ENCODE measurements at places on chromosomes 4 and X. TPM values are rescaled to one million over a fixed set of nuclear protein-coding genes. Genes with fewer than 3 reads are reported as not detected.
A peak's percentile ranks its signal among the peaks of the same experiment; 100 is the strongest.

GRCh38 chr4:141497627-141498026, 138.8 kb upstream of the IL15 start:
- H3K27me3 ChIP-seq = no peaks in the 10 kb centered on the region
- no peaks in the 10 kb centered on the region for H3K36me3 ChIP-seq
- H3K4me3 ChIP-seq = no peak overlapping the region
- no peak for DNase-seq
- no peak overlapping the region for H3K27ac ChIP-seq

DNA sequence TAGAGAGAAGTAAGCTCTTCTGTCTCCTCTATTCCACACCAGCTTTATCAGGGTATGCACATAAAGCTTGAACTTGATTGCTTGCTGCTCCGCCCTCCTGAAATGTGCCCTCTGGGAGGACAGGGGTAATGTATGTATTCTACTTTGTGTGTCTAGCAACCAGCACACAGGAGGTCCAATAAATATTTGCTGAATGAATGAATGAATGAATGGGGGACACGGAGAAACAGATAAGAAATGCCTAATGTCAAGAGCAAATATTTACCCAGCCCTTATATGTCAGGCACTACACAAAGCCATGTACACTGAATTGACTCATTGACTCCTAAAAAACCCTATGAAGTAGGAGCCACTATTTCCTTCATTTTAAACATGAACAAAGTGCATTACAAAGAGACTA, 2.3 kb upstream of the MSL3 start:
- H3K4me3 ChIP-seq = no peak overlapping the region
- peaks cover 19% of the 10 kb centered on the region for H3K4me1 ChIP-seq

- DNase-seq = no peak
- no peaks in the 10 kb centered on the region for H3K36me3 ChIP-seq
- H3K4me1 ChIP-seq = no peaks in the 10 kb centered on the region
- H3K27ac ChIP-seq = no peak overlapping the region
Measured at GRCh38 chr4:162245051-162245450, 81.3 kb upstream of the FSTL5 start.

DNA sequence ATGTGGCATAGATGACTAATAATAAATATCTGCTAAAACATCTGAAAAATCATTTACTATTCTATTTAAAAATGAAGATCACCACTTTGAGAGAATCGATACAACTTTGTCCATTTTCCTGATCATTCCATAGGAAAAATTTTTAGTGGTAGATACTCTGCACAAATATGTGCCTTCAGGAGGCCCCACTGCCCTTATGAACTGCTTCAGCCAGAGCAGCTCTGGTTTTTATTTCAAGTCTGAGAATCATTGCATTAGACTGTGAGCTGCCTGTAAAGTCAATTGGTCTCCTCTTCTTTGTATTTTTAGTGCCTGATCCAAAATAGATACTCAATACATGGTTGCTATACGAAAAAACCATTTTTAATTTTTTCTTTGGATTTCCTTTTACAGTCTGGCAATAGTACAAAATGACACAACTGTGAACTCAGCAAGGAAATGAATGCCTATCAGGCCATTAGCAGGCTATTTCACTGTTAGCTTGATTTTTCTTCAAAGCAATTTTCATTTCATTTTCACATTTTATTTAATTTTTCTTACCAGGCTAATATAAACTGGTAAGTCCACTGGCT, 69.1 kb downstream of the SHISA3 start:
- H3K36me3 ChIP-seq = peaks cover 35% of the 10 kb centered on the region
- H3K4me3 ChIP-seq = no peak overlapping the region
- no peak overlapping the region for H3K27ac ChIP-seq
- no peak for DNase-seq

DNA sequence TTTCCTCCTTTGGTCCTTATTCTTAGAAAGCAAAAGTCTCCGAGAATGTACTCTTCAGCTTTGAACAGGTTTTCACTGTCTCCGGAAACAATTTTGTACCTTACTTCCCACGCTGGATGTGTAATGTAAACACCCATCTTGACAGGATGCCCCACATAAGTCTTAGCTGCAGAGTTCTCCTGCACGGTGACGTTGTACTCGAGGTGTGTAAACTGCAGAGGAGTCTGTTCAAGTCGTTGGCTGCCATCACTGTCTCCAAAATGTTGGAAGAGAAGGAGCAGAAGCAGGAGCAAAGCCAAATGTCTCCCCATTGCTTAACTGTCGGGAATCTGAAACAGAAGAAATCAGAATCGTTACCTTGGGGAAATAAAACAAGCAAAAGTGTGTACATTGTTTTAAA, 14.1 kb downstream of the FAT1 start:
- no peak overlapping the region for H3K4me3 ChIP-seq
- H3K4me1 ChIP-seq = peaks cover 95% of the 10 kb centered on the region
- H3K36me3 ChIP-seq = peaks cover 24% of the 10 kb centered on the region
- no peaks in the 10 kb centered on the region for H3K27me3 ChIP-seq
- H3K27ac ChIP-seq = peak overlapping the region; percentile 61
- DNase-seq = no peak

DNA sequence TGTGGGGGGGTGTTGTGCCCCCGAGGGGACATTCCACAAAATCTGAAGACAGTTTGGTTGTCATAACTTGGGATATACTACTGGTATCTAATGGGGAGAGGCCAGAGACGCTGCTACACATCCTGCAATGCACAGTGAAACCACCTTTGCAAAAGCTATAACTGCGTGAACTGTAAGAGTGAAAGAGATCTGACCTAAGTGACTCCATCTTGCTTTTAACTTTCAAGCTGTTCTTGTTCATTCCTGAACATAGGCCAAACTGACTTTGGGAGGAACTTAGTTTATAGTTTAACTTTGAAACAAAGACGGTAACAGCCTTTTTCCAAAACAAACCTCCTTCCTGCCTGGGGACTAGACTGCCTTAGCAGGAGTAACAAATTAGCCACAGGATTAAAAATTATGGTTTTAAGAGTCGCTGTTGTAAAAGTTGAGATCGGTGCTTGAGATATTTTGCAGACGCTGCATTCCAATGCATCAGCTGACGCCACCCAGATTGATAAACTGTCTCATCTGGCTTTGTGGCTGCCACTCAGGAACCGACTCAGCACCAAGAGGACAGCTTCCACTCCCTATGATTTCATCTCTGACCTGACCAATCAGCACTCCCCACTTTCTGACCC, 70.9 kb downstream of the ATXN3L start:
- no peaks in the 10 kb centered on the region for H3K36me3 ChIP-seq
- H3K4me3 ChIP-seq = no peak overlapping the region
- DNase-seq = no peak
- H3K27ac ChIP-seq = peak overlapping the region; percentile 60
- no peaks in the 10 kb centered on the region for H3K4me1 ChIP-seq
- H3K27me3 ChIP-seq = no peaks in the 10 kb centered on the region

FAAH2 gene
- total RNA-seq = 0.14 TPM

SFRP2 gene
- 0.14 TPM for total RNA-seq

TTC29 gene
- not detected for total RNA-seq

SMIM10 gene
- total RNA-seq = 4.9 TPM

MAGEA4 gene
- total RNA-seq = not detected

All from left ventricle myocardium inferior (tissue), 1 donor.